ENCODE measurements at places on chromosomes 7 and 10.
A peak's percentile ranks its signal among the peaks of the same experiment; 100 is the strongest.

GRCh38 chr7:91270372-91270771, 6.1 kb downstream of the FZD1 start:
- no peak for DNase-seq

- no peak for DNase-seq
These were observed 11.5 kb downstream of the CISD1 start for GRCh38 chr10:58280477-58280876.

DNA sequence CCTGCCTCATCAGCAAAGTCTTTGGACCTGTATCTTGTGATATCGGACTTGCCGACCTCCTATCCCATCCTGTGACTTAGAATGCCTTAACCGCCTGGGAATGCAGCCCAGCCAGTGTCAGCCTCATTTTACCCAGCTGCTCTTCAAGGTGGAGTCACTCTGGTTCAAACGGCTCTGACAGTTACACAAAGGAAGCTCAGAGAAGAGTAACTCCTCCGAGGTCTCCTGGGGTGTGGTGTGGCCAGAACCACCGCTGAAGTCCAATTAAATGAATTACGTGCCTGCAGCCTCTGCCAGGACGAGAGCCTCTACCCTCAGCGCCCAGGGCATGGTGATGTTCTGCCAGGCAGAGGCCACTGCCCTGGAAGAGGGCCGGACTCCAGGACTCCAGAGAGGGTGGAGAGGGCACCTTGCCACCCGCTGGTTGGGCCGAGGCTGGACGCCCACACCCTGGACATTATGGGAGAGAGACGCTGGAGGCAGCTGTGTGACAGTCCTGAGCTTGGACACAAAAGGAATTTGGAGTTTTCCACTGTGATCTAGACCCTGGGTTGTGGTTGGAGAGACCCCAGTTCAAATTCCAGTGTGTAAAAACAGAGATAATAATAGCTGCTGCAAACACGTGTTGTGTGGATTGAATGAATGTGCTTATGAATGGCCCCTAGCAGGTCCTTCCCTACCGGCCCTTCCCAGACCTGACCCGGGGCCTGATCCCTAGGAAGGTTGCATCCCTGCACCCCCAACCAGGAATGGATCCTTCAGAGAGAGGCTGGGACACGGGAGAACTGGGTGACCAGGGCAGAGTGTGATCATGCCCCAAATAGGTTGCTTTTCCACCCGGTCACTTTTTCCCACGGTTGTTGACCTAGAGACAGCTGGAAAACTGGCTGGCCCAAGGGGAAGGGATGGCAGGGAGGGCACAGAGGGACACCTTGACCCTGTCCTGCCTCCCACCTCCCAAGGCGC, 37.8 kb upstream of the FZD9 start:
- no peak for DNase-seq

- no peak for DNase-seq
These were observed 132.8 kb upstream of the MGMT start for GRCh38 chr10:129334266-129334665.

DNA sequence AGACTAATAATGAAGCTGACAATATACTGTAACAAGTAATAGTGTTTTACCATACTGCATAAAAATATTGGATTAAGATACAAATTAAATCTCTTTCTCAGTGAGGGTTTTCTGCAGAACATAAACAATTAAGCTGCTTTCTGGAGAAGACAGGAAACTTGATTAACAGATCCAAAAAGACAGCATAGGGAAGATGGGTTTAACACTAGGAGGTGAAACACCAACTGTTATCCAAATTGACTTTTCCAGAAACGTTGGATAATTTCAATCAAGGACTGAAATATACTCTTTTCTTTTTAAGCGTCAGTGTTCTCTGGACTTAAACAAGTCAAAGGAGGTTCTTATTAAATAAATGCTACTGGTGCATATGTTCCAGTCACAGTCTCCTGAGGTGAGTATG, 45.3 kb upstream of the IMMP2L start:
- no peak for DNase-seq

DNA sequence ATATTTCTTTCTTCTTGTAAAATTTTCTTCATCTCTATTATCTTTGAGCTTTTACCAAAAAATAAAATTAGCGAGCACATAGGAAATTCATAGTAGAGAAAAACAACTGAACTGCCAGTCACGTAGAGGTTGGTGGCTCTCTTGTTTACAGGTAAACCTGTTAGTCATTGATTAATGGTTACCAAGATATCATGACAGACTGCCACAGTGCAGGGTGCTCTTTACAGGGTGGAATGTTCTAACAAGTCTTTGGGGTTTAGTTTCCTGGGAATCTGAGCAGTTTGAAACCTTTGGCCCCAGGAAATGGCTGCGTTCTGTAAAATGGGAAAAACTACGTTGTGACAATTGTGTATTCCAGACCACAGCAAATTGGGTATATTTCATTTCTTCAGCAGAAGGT, 407.3 kb upstream of the ADARB2 start:
- DNase-seq, result no peak

- DNase-seq, result no peak
These were observed 512.8 kb upstream of the GALNT17 start for GRCh38 chr7:70619130-70619529.

DNA sequence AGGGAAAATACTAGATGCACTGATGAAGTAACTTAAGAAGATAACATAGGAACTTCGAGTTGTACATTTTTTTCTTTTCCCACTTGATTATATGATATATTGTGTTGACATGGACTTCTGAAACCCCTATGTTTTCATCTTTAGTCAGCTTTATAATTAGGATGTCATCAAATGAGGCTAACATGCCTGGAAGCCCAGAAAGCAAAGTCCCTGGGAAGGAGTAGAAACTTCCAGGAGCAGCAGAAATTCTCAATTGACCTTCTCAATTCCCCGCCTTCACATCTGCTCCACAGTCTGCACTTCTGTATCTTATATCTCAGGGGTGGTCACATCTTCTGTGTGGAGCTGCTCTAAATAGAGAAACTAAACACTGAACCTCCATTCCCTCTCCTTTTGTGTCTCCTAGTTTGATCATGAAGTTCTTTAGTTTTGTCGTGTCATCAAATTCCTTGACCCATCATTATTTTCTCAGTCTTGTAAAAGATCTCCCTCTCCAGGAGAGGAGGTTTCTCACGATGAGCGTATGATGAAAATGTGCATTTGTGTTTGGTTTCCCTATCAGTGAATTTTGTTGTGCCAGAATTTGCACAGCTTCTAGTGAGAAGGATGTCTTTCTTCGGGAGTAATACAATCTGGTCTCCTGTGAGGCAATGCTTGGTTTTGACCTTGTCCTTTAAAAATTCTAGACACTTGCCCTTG, 303.3 kb downstream of the SUGCT start:
- DNase-seq, result no peak

GRCh38 chr10:227014-227413, 91.8 kb downstream of the ZMYND11 start:
- DNase-seq, result no peak

DNA sequence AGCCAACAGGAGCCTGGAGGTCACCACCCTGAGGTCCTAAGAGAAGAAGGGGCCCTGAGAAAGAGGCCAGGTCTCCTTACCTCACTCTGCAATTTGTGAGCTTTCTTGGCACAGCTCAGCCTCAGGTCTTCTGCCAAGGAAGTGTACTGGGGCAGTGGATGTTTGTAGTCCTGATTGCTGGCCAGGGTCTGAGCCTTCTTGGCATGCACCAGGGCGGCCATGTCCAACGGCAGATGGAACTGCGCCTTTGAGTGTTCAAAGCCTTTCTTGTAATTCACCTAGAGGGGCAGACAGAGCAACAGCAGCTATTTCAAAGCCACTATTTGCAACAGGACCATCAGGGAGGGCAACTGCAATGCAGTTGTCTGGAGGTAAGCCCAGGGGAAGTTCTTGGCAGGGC, 51.7 kb downstream of the NRAP start:
- DNase-seq, result no peak

GRCh38 chr10:20712774-20713173, 184.3 kb downstream of the NEBL start:
- no peak for DNase-seq

- DNase-seq, result no peak
These were observed 42.2 kb downstream of the SUFU start for GRCh38 chr10:102545997-102546396.

GRCh38 chr7:42082144-42082543, 154.9 kb downstream of the GLI3 start:
- DNase-seq, result no peak

GRCh38 chr7:103373866-103374643, 26.6 kb downstream of the PSMC2 start:
- peak; percentile 26 for DNase-seq

GRCh38 chr10:84089162-84089561, 50.1 kb upstream of the GHITM start:
- no peak for DNase-seq

- no peak for DNase-seq
These were observed 204.7 kb downstream of the EBF3 start for GRCh38 chr10:129759214-129760002.

GRCh38 chr10:16993186-16993585, 136.4 kb downstream of the CUBN start:
- DNase-seq, result no peak

DNA sequence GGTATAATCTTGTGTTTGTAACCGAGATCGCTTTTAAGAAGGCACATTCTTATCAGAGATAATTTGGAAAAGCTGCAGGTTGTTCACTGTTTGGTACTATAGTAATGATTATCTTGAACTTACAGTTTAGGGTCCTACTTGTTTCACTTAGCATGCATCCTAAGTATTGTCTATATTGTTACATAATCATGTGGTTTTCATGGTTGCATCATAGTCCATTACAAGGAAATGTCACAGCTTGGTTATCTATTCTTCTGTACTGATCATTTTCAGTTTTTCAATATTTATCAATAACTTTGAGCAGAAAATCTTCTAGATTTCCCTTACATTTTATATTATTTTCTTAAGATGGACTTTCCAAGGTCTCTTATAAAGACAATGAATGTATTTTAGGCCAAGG, 116.3 kb downstream of the PLPP4 start:
- no peak for DNase-seq

DNA sequence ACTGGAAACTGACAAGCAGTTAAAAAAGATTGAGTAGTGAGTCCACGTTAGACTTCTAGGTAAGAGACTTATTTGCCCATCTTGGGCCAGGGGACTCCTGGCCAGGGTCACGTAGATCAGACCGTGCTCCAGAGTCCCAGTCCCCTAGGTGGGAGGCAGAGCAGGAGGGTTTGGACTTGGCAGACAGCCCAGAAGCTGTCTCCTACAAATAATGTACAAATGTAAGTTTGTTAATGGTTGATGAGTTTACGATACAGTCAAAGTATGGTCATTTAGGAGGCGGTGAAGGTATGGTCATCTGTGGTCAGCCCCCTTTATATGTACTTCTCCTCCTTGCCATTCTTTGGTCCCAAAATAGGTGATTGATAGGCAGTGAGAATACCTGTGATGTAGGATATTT, 28.2 kb downstream of the INPP5F start:
- DNase-seq, result no peak

DNA sequence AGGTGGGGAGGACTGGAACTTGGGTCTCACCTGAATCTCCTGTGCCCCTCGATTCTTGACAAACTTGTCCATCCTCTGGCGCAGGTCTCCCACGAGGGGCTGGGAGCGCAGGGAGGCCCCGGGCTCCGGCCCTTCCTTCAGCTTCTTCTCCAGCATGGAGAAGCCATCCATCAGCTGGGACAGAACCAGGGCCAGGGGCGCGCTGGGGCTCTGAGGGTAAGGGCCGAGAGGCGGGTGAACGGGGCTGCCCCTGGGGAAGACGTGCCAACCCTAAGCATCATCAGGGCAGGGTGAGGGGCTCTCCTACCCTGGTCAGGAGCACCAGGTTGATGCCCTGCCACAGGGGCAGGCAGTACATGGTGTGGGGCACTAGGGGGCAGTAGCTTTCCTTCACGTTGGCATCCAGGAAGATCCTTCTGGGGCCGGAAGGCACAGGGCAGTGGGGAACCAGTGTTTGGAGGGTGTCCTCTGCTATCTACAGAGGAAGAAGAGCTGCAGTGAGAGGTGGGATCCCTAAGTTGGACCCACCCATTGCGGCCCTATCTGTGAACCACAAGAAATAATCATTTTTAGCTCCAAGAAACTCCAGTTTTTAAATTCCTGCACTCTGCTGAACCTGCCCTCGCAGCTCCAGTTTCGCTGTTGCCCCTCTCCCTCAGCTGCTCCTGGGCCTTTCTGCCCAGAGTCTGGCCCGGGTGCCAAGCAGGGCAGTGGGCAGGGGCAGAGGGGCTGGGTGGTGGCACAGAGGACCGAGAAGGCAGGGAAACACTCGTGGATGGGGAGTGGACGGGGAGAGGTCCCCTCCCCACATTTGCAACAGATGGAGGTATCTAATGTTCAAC, 10.8 kb upstream of the PYROXD2 start:
- peak; percentile 40 for DNase-seq

GRCh38 chr7:2357165-2357564, 2.5 kb downstream of the EIF3B start:
- no peak for DNase-seq

DNA sequence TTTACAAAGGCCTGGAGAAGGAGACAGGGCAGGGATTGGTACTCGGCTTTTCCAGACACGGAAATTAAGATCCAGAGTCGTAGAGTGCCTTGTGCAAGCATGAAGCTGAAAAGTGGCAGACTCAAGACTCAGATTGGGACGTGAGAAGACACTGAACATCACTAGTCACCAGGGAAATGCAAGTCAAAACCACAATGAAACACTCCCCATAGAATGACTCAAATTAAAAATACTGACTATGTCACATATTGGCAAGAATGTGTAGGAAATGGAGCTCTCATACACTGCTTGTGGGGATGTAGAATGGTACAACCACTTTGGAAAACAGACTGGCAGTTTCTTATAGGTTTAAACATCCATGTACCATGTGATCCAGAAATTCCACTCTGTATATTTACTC, 472.0 kb downstream of the RPS24 start:
- DNase-seq, result no peak

DNA sequence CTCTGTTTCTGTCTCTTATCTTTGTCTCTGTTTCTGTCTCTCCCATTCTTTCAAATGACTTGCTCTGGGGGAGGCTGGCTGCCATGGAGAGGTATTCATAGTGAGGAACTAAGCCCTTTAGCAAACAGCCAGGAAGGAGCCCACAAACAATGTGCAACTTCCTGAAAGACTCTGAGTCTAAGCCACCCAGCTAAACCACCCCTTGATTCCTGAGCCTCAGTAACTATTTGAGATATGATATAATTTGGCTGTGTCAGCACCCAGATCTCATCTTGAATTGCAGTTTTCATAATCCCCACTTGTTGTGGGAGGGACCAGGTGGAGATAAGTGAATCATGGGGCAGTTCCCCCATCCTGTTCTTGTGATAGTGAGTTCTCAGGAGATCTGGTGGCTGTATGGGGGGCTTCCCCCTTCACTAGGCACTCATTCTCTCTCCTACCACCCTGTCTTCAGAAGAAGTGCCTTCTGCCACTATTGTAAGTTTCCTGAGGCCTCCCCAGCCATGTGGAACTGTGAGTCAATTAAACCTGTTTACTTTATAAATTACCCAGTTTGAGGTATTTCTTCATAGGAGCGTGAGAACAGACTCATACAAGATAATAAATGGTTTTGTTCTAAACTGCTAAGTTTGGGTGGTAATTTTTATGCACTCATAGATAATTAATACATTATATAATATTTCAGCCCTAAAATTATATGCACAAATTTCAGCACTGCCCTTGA, 121.2 kb upstream of the FOXP2 start:
- no peak for DNase-seq

Data from COLO829 (cell line).